Myocyte (in vitro differentiated cells): ENCODE measurements at places on chromosomes 7 and 10. TPM values are rescaled to one million over a fixed set of nuclear protein-coding genes. Genes with fewer than 3 reads are reported as not detected.
A peak's percentile ranks its signal among the peaks of the same experiment; 100 is the strongest.

- DNase-seq = no peak
Observed at GRCh38 chr10:14116021-14116420, 214.7 kb downstream of the FRMD4A start.

DNA sequence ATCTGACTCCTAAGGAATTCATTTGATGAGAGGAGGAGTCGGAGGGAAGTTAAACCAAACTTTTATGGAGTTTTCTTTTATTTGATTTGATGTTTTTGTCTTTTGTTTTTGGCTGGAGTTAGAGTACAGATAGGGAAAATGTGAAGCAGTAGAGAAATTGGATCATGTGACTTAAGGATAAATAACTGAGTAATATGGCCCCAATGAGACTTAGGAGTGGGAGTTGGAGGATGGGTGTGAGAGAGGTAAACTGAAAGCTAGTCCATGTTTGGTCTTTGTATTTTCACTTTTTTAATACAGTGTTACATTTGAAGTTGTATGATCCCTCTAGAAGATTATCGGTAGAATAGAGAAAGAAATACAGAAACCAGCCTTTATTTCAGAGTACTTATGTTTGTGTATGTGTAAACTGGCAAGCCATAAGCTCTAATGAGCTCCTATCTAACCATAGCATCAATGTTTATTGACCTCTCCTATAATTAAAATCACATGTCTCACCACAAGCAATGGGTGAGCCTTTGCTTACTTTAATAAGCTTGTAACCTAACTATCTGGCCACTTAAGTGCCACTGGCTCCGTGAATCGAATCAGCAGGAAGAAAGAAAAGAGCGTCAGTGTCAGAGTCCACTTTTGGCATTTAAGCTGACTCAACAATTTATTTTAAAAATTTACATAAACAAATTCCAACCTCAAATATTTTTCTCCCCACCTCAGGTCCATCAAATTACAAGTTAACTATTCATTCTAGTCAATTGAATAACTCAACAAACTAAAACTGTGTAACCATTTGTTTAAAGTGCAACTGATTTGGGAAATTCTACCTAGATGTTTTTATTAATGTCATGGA, 113.8 kb downstream of the EPDR1 start:
- no peak for DNase-seq

DNA sequence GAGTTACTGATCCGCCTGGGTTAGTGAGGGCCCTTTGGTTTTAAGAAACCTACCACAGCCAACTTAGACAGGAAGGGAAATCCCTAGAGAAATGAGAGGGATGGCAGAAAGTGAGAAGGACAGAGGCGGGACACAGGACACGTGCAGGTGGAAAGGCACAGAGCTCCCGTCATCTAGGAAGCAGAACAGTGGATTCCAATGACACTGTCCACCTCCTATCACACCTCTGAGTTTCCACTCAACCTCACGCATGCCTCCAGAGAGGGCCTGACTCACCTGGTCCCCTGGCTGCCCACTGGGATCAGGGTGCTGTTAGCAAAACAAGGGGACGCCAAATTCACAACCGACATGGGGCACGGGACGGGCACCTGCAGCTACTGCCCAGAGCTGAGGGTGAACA, 26.3 kb downstream of the CPXM2 start:
- no peak for DNase-seq

GRCh38 chr10:112383325-112383724, 9.4 kb downstream of the ACSL5 start:
- DNase-seq = peak; percentile 26

The KIAA1217 gene
- total RNA-seq = 10.2 and 13.2 TPM in 2 replicates

The C10orf67 gene
- not detected in 2 replicates for total RNA-seq

- peak; percentile 98 for DNase-seq
Observed at GRCh38 chr7:16708980-16709379, 44.6 kb upstream of the TSPAN13 start.

The RELN gene
- 0.05 and 0.13 TPM in 2 replicates for total RNA-seq

DNA sequence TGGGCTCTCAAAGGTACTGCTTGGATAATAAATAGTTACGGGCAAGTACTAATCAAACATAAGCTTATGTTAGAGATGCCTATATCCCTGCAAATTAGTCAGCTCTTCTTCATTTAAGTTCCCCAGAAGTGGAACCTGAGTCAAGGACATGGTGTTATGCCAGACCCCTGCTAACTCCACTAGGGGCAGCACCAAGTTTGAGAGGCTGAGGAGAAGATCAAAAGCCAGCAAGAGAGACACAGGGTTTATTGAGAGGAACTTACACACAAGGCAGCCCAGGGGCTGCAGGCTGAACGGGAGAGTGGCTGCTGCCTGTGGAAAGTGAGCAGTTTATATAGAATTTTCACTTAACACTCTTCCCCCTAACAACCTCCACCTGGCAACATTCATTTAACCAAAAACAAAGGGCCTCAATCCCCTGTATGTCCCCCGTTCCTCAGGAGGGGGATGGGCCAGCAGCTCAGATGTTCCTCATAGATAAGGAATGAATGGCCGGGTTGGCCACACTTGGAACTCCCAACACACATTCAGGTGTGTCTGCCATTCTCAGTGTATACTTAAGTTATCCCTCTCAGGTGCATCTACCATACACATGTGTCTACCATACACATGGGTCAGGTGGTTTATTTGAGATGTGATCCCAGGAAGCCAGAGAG, 62.6 kb upstream of the GHITM start:
- DNase-seq = peak; percentile 31

- no peak for DNase-seq
Observed at GRCh38 chr10:119292968-119293760, 85.8 kb downstream of the GRK5 start.

DNA sequence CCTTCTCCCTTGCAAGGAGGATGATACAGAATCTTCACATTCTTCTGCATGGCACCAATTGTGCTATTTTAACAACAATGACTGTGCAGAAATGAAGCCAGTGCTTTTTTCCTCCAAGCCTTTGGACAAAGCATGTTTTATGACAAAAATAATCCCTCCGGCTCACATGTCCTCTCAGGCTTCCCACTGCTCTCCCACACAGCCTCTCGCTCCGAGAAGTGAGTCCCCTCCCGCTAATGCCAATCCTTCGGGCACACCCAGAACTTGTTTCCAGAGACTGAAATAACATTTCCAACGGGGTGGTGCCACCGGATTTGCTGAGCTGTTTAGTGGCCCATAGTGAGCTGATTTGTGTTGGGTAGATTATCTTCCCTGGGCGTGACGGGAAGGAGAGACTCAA, 35.8 kb downstream of the RBM17 start:
- peak; percentile 87 for DNase-seq

GRCh38 chr10:33329178-33329577, 5.3 kb downstream of the NRP1 start:
- no peak for DNase-seq

DNA sequence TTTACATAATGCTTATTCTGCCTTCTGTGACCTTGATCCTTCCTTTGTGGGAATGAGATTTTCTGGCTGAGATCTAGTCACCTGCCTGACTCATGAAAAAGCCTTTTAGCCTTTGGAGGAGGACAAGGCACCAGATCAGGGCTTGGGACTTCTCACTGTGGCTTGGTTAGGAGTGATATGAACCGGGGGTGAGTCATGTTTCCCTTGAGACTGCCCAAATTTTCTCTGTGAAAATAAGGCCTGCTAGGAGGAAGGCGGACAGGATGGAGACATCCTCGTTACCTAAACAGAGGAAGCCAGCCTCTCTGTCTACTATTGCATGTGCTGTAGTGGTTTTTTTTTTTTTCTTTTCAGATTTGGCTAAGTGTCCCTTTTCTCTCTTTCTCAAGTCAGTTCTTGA, 57.8 kb downstream of the EVX1 start:
- no peak for DNase-seq

- no peak for DNase-seq
Observed at GRCh38 chr7:69272101-69272500, 326.2 kb upstream of the AUTS2 start.

The CAMK1D gene
- total RNA-seq = 0.52 and 0.96 TPM in 2 replicates

DNA sequence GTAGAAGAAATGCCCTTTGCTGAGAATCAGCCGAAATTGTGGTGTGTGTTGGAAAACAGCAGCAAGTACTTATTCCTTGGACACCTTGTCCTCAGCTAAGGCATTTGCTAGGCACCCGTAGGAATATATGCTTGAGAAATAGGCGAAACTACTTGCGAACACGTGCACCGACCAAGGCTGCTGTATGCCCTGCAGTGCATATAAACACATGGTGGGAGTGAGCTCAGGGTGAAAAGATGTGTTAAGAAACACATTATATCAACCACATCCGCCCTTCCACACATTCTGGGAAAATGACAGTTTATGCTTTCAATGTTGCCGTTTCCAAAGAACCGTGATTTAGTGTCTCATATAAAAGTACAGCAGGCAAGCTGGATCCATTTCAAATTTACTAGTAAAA, 199.2 kb downstream of the JCAD start:
- DNase-seq = no peak

The FKBP6 gene
- total RNA-seq = 0.11 TPM in 1 of 2 replicates, not detected in the other

The FEZF1 gene
- not detected in 2 replicates for total RNA-seq

The PDK4 gene
- total RNA-seq = 1.1 and 1.4 TPM in 2 replicates

DNA sequence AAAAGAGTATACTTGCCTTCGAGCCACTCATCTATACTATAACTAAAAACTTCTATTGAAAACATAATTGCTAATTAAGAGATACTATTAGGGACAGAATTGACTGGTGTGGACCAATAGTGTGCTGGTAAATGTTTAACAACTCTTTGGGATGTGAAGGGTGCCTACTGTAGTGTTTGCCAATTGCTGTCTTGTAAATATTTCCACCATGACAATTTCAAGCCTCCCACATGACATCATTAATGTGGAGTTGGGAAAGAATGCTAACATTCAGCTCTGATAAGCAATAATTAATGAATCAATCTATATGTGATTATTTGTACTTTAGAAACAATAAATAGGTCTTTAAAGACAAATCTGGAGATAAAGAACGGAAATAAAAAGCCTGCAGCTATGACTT, 136.8 kb downstream of the DGKB start:
- DNase-seq = no peak

GRCh38 chr10:119762035-119762434, 36.2 kb downstream of the INPP5F start:
- DNase-seq = no peak

DNA sequence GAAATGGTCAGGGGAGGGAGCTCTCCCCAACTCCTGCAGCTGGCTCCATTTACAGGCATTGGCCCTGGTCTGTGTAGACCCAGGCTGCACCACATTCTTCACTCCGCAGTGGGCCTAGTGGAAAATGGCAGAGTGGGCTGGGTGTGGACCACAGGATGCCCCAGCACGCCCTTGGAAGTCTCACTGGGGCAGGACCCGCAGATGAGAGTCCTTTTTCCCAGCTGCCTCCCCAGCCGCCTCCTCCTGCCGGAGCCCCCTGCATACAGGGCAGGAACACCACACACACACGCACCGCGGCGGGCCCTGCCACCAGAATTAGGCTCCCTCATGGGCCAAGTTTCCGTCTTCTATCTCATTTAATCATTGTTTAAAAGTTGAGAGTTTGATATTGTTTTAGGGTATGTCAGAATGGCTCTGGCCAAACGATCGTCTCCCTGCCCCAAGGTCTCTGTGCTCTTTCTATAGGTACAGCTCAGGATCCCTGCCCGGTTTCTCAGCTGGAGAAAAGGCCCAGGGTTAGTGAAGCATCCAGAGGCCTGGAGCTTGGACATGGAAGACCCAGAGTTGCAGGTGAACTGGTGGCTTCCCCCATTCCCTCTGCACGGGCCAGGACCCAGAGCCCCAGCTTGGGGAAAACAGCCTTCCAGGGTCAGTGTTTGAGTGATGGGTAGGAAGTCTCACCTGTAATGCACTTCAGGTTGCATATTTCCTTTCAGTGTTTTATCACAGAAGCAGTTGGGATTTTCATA, 42.0 kb downstream of the ZNF467 start:
- no peak for DNase-seq

DNA sequence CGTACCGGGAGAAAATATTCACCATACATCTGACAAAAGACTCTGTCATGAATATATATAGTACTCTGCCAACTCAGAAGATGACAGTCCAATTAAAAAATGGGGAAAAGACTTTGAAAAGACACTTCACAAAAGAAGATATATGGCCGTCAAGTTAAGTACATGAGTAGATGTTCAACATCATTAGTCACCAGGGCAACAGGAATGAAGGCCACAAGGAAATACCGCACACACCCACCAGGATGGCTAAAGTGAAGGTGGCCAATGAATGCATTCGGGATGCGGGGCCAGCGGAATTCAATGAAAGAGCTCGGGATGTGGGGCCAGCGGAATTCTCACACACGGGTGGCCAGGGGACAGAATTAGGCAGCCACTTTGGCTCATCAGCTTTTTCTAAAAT, 42.2 kb downstream of the MAD1L1 start:
- peak; percentile 19 for DNase-seq

The PLA2G12B gene
- total RNA-seq = not detected in 2 replicates
